Activated naive CD4-positive, alpha-beta T cell treated with anti-CD3 and anti-CD28 coated beads, Interleukin-2, amount 50 U/mL, for 72 hours (primary cell): ENCODE measurements at places on chromosomes 12 and 14.

DNA sequence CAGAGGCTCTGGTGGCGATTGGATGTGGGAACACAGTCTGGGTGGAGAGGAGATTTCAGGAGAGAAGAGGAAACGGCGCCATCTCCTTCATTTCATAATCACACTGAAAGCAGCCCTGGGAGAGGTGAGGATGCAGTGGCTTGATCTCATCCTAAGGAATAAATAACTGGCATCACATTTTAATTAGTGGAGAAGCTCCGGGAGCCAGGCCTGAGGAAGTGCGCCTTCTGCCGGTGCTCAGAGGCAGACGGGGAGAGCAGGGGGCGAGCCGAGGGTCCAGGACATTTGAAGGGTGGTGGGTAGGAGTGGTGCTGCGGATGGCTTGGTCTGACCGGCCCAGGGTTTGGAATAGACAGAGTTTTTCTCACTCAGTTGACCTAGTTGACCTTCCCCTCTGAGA lies 265.0 kb downstream of the CACNA1C start:
- no peak for DNase-seq

DNA sequence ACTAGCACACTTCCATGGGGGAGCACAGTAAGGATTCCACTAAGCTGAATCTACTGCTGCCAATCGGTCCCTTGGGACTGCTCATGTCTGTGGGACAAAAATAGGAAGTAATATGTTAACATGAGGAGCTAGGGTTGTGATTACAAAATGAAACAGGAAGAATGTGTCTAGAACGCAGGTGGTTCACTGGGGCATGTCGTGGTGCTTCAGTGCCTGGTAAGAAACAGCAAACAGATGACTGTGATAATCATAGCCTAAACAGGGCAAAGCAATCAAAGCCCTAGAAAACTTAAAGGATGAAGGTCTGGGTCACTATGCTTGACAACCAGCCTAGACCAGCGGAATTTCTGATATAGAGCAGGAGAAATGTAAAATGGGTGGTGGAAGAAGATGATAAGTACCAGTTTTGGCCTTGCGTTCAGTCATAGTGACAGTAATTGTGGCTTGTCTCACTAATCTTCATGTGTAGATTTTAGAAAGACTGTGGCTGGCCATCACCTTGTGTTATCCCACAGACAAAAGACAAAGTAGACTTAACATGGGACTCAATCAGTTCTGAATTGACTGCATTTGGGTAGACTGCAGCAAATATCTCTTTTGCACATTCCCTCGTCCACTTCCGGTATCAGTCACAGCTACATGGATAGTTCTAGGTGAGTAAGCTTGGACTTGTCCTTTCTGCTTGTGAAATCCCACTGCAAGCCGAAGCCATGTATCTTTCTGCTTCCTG lies 51.4 kb downstream of the WASHC3 start:
- DNase-seq: no peak

DNA sequence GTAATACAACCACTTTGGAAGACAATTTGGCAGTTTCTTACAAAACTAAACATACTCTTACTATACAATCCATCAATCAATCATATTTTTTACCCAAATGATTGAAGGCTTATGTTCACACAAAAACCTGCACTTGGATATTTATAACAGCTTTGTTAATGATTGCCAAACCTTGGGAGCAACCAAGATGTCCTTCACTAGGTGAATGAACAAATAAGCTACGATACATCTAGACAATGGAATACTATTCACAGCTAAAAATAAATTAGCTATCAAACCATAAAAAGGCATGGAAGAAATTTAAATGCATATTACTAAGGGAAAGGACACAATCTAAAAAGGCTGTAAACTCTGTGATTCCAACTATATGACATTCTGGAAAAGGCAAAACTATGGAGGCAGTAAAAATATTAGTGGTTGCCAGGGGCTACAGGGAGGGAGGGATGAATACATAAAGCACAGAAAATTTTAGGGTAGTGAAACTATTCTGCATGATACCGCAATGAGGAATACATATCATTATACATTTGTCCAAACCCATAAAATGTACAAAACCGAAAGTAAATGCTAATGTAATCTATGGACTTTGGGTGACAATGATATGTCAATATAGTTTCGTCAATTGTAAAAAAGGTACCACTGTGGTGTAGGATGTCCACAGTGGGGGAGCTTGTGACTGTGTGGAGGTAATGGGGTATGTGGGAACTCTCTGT lies 70.5 kb downstream of the GPR65 start:
- no peak for DNase-seq

GRCh38 chr14:103449634-103450161 lies 64.5 kb downstream of the MARK3 start:
- DNase-seq: no peak

DNA sequence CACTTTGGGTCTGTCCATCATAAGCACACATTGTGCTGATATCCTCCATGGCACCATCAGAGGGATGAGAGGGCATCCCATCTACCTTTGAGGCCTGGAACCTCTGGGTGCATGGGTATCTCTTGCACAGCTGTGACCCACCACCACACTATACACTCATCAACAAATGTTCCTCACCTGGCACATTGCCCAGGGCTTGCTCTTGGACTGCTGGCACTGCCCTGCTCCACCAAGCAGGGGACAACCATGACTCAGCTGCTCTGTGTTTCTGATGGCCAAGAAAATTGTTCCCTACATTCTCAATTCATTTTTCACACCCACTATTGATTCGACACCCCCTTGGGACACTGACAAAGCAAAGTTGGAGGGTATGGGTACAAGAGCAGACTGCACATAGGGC lies 155.5 kb downstream of the PTPRO start:
- DNase-seq: no peak

GRCh38 chr12:121575952-121576625 lies 4.7 kb downstream of the KDM2B start:
- no peak for DNase-seq

DNA sequence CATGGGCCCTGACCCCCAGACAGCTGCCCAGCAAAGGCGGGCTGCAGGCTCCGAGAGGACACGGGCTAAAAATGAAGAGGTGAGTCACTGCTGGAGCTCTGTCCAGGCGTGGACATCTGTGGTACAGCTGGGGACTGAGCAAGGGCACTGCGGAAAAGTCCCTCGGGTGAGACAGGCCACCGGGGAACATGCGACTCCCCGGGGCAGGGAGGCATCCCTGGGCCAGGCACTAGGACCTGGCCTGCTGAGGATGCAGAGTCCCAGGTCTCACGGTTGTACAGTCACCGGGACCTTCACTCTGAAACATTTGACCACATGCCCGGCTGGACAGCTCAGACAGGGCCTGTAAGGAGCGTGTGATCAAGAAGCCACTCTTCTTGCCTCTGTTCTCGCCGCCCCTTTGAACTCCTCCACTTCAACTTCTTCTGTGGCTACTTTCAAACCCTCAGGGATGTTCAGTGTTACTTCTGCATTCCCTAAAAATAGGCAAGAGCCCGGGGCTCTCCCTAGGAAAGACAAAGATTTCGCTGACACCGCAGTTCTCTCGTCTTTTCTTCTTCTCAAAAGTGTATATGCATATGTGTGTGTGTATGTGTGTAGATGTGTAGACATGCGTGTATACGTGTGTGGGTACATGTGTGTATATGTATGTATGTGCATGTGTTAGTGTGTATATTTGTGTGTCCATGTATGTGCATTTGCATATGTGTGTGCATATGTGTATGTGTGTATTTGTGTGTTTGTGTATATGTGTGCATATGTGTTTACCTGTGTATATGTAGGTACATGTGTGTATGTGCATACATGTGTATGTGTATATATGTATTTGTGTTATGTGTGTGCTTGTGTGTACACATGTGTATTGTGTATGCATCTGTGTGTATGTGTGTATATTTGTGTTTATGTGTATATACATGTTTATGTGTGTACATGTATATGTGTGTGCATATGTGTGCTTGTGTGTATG lies 5.0 kb upstream of the RFLNA start:
- no peak for DNase-seq

DNA sequence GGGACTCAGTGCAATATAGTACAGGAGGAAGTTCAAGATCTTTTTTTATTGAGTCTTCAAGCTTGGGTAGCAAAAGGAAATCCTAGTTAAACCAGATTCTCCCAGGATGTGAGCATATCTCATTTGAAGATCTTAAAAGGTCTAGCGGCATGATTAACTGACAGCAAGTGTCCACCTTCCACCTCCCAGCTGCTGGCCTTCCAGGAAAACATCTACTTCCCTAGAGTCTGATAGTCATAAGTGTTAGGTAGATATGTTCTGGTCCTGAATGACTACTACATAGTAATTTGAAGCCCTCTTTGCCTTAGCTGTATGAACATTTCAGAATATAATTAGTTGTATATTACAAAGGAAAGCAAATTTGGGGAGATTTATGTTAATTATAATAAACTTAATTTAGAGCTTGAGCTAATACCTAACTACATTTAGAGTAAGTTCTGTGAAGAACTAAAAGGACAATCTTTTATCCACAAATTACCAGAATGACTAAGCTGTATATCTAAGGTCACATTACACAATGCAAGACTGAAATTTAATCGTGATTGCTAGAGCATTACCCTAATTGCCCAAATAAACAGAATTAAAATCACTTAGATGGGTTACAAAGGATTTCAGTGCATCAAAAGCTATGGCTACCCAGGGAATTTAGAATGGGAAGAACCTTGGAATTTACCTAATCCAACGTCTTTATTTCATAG lies 9.9 kb downstream of the LGR5 start:
- no peak for DNase-seq

- DNase-seq: no peak
Measured at GRCh38 chr14:95121911-95122620, 35.3 kb downstream of the DICER1 start.

GRCh38 chr14:85359505-85359904 lies 170.4 kb upstream of the FLRT2 start:
- no peak for DNase-seq

- peak; percentile 67 for DNase-seq
Measured at GRCh38 chr14:77124345-77125280, 17.0 kb downstream of the ZDHHC22 start.

GRCh38 chr12:52874573-52875435 lies 26.0 kb upstream of the KRT78 start:
- no peak for DNase-seq

DNA sequence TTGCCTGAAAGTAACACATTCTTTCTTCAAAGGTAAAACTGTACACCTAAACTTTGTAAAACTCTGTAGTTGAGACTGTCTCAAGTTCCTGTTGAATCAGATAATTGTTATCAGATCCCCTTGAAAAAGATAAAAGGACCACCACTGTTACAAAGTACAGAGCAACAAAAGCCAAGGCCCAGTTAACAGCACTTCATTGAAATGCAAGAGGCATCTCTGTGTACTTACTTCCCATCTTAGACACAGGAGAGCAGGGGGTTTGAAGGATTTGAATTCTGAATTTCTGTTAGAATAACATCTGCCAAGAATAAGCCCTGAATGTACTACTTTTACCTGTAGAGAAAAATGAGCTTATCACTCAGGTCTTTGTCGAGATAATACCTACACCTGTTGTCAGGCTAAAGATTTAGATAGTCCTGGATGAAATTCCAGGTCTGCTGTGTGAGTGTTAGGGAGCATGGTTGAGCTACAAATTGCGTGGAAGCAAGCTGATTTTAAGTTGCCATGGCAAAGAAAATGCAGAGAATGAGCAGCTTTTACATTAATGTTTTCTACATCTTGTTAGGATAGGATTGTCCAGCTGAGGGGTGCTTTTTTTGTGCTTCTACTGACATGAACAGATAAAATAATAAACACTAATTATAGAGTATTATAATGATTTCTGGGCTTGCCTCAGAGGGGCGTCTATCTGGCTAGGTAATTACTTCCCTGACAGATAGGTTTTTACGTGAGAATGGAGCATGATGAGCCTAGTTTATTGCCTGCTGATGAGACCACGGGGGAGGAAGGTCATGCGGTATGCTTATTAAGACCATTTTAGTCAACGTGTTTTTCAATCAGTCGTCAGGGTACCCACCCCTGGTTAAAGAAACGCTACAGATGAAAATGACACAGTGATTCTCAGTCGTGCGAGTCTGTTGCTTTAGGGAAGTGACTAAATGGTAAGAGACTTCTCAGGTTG lies 309.2 kb downstream of the PAWR start:
- DNase-seq: no peak

- no peak for DNase-seq
Measured at GRCh38 chr12:26748412-26748740, 84.6 kb downstream of the ITPR2 start.

GRCh38 chr14:94388384-94389103 lies at the start of gene SERPINA1:
Gene SERPINA1, minus strand, starts transcription at chr14:94388602. Its CDS starts 5,365 bp downstream, at chr14:94383237.
- peak; percentile 54 for DNase-seq

DNA sequence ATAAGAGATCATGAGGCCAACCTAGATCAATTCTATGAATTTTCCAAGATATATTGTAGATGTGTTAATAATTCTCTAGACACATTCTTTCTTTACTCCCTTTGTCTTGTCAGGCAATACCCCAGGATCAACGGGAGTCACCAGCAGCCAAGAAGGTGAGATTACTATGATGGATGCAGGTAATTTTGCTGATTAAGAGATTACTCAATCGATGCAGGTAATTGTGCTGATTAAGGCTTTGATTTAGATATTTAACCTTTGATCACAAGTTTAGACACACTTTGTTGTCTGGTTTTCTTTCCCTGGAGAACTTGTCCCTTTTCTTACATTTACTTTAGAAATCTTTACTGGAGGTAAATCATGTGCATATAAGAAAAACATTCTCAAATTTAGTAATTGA lies 134.3 kb upstream of the CNTN1 start:
- no peak for DNase-seq

DNA sequence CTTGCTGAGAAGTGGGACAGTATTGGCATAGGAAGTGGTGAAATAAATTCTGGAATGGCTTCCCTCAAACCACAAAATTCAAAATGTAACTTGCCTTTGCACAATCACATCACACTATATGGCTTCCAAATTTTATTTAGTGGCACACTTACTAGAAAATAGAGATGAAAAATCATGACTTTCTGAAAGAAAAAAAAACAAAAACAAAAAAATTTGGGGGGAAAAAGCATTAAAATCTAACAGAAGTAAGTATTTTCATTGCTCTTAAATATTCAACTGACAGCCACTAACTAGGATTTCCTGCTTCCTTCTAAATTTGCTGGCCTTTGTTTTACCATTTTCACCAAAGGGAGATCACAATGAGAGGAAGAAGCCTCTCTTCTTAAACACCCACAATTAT lies 23.0 kb downstream of the ATF7 start:
- no peak for DNase-seq

- no peak for DNase-seq
Measured at GRCh38 chr14:26478967-26479366, 118.9 kb downstream of the NOVA1 start.

DNA sequence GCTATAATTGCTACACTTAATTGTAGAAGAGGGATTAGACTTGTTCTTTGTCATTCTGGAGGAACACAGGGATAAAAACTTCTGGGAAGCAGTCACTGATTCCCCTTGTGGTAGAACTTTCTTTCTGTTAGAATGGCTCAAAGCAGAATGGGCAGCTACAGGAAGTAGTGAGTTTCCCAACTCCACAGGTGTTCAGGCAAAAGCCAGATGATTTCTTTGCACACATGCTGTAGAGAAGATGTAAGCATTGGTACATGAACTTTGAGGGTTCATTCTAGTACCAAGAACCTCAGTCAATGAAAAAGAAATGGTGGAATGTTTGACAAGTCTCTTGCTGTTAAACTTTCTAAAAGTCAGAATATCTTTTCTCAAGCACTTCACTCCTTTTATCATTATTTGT lies 4.3 kb downstream of the NDUFA9 start:
- no peak for DNase-seq

- no peak for DNase-seq
Measured at GRCh38 chr14:55133416-55133815, 4.4 kb downstream of the LGALS3 start.
